ENCODE measurements at places on chromosomes 4 and X.

DNA sequence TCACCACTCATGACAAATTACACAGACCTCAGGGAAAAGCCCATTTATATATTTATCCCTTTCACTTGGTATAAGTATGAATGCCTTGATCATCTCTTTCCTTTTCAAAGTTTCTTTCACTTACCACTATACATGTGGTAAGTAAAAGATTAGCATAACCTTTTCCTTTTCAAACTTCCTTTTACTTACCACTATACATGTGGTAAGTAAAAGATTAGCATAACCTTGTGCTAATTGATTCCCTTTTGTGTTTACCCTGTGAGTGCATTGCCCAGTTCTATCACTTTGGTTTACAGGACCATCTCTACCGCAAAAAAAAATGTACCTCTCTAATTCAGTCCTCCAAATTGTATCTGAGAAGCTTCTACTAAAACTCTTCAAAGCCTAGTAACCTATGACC lies 32.7 kb upstream of the TCEANC start:
- no peak for DNase-seq

GRCh38 chr4:139861471-139861870 lies 195.9 kb downstream of the MGST2 start:
- DNase-seq, result no peak

DNA sequence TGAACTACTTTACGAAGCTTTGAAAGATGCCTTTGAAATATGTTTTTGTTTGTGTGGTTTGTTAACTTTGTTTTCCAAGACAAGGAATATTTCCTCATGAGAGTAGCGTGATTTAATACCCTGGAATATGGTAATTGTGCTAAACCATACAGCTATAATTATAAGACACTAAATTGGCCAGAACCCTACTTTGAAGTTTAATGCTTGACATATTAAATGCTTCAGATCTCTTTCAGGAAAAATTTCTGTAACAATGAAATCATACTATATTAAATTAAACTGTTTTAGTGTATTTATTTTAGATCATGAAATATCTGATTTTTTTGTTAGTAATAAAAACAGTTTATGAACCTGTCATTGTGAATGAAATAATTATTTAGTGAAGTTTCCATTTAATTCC lies 63.5 kb downstream of the DCLK2 start:
- no peak for DNase-seq

- DNase-seq, result peak; percentile 36
Measured at GRCh38 chr4:123599920-123600810, 203.6 kb downstream of the SPRY1 start.

- no peak for DNase-seq
Measured at GRCh38 chr4:69689599-69689998, 36.6 kb upstream of the UGT2A1 start.

DNA sequence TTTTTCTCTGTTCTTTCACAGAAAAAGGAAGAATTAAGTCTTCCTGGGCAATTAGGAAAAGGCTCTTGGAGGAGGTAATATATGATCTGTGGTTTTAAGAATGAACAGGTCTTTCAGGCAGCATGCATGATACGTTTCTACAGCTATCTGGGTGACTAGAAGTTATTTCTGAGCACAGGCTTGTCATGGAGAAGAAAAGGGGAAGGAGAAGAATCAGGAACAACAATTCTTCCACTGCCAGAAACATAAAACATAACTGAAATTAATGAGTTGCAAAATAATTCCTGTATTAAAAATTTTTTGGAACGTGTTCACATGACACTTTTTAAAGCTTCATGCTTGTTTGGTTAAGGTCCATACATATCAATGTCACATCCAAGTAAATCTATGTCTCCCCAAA lies 17.7 kb upstream of the STIM2 start:
- DNase-seq, result no peak

Measured in activated CD4-positive, alpha-beta T cell treated with anti-CD3 and anti-CD28 coated beads for 4 hours (primary cell).